ENCODE measurements at places on chromosomes 5 and 9.

- no peak for DNase-seq
Observed at GRCh38 chr9:130555968-130556367, 23.4 kb upstream of the FUBP3 start.

DNA sequence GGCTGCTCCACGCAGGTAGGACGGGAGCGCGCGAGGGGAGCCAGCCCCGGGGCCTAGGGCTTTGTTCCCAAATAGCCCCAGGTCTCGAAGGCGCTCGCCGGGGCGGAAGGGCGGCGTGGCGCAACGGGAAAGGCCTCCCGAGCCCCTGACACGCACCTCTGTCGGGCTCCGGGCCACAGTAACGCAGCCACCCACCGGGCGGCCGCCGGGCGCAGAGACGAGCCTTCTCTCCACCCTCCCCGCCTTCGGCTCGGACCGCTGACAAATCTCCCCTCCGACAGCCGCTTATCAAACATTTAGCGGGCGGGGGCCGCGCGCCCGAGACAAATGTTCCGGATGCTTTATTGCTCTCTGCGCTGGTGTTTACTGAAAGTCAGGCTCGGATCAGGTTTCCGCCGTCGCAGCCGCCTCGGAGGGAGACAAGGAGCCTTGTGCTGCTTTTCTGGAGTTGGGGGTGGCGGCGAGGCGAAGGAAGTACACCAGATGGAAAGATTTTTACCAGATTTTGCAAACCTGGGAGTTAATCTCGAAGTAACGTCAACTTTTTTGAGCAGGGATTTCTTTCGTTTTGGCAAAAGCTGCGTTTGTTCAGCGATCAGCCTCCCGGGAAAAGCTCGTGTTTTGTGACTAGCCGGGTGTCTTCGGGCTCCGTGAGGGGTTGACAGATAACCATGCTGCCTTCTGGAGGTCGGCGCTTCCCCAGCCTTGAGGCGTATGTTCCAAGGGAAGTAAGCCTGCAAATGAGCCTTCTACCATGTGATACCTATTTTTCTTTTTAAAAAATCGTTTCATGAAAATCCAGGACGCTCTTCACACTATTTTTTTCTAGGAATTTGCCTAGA, 950 bp downstream of the RGMB start:
- DNase-seq, result no peak

GRCh38 chr9:126692041-126692758, 78.5 kb downstream of the LMX1B start:
- DNase-seq, result no peak

- no peak for DNase-seq
Observed at GRCh38 chr5:167348251-167348926, 943.1 kb upstream of the WWC1 start.

DNA sequence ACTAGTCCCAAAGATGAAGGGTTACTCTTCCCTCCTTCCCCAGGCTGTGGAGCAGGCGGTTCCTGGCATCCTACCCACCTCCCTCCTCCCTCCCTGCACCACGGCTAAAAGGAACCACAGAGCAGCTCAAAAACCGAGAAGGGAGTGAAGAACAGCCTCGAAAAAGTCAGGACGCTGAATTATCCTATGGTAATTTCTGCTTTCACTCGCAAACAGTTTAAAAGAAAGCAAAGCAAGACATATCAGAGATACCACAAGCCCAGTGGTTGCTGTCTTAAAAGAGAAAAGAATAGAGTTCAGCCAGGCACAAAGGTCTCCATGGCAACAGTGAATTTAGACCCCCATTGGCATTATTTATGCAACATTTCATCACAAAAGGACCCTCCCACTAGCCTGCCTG, 315.4 kb downstream of the CTNND2 start:
- no peak for DNase-seq

DNA sequence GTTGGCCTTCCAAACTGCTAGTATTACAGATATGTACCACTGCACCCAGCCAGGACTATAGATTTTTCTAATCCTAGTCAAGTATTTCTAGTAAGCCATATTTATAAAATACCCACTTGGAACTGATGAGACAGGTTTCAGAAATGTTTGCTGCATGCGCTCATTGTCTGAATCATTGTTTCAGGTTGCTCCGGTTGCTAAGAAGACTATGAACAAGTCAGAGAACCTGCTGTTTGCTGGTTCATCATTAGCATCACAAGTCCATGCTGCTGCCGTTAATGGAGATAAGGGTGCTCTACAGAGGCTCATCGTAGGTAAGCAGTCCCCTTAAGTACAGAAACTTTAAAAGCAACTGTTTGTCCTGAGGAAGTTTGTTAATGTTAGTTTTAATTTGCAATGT, 5.3 kb downstream of the INVS start:
- DNase-seq, result no peak

GRCh38 chr9:20219437-20219836, 402.9 kb downstream of the MLLT3 start:
- no peak for DNase-seq

DNA sequence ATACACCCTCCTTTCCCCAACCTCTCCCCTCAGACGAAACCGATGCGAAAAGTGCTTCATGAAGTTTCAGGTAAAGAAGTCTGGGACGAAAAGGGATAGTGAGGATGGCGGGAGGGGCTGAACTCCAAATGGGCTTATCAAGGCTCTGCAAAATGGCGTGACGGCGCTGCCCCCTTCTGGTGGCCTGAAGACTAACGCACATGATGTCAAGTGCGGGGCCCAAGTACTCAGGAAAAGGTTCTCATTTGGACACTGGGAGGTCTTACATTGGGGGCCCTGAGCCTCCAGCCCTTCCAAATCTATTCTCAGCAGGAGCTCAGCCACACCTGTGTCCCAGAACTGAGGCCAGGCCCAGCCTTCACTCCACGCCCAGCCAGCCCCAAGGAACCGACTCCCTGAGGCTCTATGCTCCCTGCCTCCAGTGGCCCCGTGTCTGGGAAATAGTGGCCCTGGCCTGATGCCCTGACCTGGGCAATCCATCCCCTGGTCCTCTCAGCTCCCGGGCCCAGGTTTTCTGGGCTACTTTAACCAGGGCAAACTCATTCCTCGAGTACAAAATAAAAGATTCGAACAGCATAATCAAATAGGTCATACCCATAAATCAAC, 119.9 kb downstream of the KCNIP1 start:
- no peak for DNase-seq

- DNase-seq, result no peak
Observed at GRCh38 chr5:34550964-34551363, 105.2 kb upstream of the RAI14 start.

Data from B cell (primary cell).